Stimulated activated CD4-positive, alpha-beta T cell treated with anti-CD3 and anti-CD28 coated beads, TNF-alpha, amount 100 ng/mL, for 48 hours (primary cell): ENCODE measurements at places on chromosomes 3 and 15.

- no peak for DNase-seq
Measured at GRCh38 chr3:53083521-53083920, 37.6 kb upstream of the SFMBT1 start.

- no peak for DNase-seq
Measured at GRCh38 chr3:131812433-131812832, 222.4 kb downstream of the CPNE4 start.

- no peak for DNase-seq
Measured at GRCh38 chr3:142046320-142047020, 102.9 kb downstream of the TFDP2 start.

DNA sequence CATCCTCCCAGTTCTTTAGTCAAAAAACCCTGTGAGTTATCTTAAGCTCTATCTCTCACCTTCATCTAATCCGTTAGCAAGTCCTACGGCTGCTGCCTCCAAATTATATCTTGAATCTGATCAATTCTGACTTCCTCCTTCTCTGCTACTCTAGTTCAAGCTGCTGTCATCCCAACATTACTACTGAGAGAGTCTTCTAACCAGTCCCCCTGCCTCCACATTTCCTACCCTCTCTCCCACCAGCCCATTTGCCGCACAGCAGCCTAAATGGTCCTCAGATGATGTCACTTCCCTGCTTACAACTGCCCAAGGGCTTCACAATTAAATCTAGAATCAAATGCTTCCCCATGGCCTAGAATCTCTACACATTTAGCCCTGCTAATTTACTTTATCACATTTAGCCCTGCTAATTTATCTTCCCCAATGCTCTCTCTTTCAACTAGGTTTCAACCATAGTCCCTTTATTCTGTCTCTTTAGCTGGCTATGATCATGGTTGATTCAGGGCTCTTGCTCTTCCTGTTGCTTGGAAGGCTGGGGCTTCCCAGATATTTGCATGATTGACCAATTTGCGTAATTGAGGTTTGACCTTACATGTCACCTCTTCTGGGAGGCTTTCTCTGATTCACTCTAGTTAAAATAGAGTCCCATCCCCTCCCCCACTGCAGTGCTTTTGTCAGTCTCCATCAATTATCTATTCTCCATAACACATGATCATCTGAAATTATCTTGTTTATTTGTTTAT, 11.0 kb upstream of the ARL14 start:
- no peak for DNase-seq

- no peak for DNase-seq
Measured at GRCh38 chr3:129827765-129828164, 65.7 kb downstream of the TMCC1 start.

GRCh38 chr3:26273196-26273595, 349.4 kb upstream of the LRRC3B start:
- DNase-seq, result no peak

GRCh38 chr15:63699101-63699785, 102.1 kb downstream of the FBXL22 start:
- no peak for DNase-seq

GRCh38 chr3:100104442-100104798, 9.9 kb downstream of the FILIP1L start:
- DNase-seq, result no peak

GRCh38 chr3:134067531-134068161, 37.9 kb upstream of the SLCO2A1 start:
- DNase-seq, result no peak

DNA sequence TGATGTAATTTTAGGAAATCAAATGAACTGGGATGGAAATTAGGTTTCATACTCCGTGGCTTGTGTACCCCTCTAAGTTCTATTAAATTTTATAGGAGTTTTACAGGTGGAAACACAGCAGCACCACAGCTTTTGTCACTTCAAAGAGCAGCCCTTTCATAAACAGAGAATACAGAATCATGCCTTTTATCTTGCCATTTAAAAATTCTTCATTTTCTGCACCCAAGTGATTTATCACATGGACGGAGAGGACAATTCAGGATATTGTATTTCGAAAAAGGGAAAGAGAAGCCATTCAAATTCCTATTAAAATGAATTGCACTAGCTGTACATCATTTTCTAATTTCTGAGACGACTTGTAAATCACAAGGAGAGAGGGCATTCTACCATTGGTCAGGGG, 245.4 kb downstream of the PTPRG start:
- no peak for DNase-seq

DNA sequence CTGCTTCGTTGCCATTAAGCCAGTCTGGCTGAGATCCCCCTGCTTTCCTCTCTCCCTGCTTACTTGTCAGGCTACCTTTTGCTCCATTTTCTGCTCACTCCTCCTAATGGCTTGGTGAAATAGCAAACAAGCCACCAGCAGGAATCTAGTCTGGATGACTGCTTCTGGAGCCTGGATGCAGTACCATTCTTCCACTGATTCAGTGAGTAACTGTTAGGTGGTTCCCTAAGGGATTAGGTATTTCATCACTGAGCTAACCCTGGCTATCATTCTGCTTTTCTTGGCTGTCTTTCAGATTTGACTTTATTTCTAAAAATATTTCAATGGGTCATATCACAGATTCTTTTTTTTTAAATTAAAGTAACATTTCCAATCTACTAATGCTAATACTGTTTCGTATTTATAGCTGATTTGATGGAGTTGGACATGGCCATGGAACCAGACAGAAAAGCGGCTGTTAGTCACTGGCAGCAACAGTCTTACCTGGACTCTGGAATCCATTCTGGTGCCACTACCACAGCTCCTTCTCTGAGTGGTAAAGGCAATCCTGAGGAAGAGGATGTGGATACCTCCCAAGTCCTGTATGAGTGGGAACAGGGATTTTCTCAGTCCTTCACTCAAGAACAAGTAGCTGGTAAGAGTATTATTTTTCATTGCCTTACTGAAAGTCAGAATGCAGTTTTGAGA, 25.0 kb downstream of the CTNNB1 start:
- no peak for DNase-seq

DNA sequence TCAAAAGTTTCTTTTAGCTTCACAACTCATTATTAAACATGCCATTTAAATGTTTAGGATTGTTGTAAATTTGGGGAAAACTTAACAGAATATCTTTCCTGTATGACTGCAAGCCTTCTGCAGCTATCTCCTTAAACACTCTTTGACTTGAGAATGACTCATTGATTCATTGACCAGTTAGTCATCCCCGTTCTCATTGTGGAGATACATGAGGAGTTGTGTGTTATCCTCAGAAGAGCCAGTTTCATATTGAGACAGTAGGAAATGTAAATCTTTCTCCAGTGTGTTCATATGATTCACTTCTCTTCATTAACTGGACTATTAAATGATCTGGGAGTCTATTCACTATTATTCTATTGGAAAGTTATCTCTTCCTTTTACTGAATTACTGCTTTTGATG, 83.0 kb downstream of the CRYGS start:
- DNase-seq, result no peak

GRCh38 chr15:55221090-55222011, 24.6 kb upstream of the RSL24D1 start:
- DNase-seq, result no peak

DNA sequence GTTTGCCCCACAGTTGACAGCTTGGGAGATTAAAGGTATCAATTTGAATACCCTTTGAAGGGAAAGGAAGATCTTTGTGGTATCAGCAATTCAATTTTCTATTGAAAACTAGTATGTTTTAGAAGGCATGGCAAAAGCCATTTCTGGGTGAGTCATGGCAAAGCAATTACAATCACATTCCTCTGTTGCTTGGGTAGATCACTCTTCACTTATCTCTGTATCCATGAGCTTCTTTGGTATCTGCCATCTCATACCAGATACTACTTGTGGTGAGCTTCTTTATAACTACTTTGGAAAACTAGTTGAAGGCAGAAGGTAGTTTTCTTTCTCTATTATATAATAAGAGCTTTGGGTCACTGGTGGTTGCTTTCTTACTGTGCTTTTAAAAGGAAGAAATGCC, 28.3 kb upstream of the LSAMP start:
- DNase-seq, result no peak

DNA sequence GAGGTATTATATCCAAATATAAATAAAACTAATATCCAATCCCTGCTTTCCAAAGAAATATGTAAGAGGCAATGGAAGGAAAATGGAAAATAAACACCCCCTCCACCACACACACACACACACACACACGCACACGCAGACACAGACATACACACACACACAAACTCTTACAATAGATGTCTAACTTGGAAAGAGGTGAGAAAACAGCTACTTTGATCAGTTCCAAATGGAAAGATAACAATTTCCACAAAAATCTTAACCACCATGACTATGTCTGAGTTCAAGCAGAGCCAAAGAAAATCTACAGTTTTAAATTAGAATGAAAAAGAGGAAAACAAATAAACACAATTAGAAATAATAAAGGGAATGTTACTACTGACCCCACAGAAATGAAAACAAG, 285.3 kb upstream of the TGFBR2 start:
- DNase-seq, result no peak

DNA sequence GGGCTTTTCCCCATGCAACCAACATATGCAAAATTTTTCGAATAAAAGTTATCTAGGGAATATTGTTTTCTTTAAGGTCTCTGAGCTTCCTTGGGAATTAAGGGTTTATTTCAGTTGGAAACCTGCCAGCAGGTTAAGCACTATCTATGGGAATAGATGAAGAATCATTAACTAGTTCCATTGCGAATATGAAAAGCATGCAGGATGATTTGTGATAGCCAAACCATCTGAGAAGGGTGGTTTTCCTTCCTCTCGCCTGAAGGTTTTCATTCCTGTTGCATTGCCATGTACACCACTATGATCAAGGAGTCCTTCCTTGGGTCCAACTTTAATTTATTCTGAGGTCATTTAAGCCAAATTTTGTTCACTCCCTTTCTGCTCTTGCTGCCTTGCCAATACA, 184.9 kb downstream of the NR2F2 start:
- DNase-seq, result no peak

GRCh38 chr3:69328103-69328962, 57.6 kb downstream of the FRMD4B start:
- DNase-seq, result no peak

DNA sequence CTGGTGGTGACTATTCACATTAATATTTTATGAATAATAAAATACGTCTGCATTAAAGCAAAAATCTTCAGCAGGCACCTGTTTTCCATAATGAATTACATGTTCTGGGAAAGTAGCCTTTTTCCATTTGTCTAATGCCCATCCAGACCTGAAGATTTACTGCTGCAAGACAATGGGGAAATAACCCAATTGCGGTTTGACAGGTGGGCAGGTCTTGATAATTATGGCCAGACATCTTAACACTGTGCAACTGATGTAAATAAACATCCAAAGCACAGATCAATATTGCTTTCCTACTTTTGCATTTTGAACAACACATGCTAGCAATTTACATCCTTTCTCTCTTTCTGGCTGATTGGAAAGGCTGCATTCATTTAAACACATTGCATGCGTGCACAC, 173.9 kb downstream of the MEIS2 start:
- no peak for DNase-seq

GRCh38 chr15:65069779-65070546, 2.2 kb upstream of the RASL12 start:
- DNase-seq, result no peak
